Left ventricle myocardium inferior (tissue), 1 donor: ENCODE measurements at places on chromosomes 5 and 9. TPM values are rescaled to one million over a fixed set of nuclear protein-coding genes. Genes with fewer than 3 reads are reported as not detected.

- no peak for DNase-seq
Observed at GRCh38 chr5:32848681-32849080, 137.6 kb downstream of the NPR3 start.

GRCh38 chr5:101112645-101113044, 209.6 kb upstream of the ST8SIA4 start:
- DNase-seq: no peak

GRCh38 chr5:52469420-52469819, 318.3 kb upstream of the ITGA1 start:
- no peak for DNase-seq

HTR1A gene
- total RNA-seq: not detected

CDH10 gene
- not detected for total RNA-seq

DNA sequence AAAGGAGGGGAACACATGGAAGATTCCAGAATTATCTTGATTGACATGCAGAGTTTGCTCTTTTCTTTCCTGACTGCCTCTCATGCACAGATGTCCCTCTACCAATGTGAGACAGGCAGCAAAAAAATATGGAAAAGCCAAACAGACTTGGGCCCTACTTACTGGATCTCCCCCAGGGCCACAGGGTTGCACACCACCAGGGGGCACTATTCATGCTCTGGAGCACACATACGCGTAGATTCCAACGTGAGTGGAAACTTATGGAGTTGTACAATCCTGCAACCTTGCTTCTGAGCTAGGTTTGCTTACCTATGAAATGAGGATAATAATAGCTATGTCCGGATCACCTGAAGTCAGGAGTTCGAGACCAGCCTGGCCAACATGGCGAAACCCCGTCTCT, 319.5 kb downstream of the ARHGEF28 start:
- no peak for DNase-seq
